ENCODE measurements at places on chromosomes 12 and 14.

GRCh38 chr14:72033365-72033764 lies 101.1 kb downstream of the RGS6 start:
- no peak for DNase-seq

DNA sequence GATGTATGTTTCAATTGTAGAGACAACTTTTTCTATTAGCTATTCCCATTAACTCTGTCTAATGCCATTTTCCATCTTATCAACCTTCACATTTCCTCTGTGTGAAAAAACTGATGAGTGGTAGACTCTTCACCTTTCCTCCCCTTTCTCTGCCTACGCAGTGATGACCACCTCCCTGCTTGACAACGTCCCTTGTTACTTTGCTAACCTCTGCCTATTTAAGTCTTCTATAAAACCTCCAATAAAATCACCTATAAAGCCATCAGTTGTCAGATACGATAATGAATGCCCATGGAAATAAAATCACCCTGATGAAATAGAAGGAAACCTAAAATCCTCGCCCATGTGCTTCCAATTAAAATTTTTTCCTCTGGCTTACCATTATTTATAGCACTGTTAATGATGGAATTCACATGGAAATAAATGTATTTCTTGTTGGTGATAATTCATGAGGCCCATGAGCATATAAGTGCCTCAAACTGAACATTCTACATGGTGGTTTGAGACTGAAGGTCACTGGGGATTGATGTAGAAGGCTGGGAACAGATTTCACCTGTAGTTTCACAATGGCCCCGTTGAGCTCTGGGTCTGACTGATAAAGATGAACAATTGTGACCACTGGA lies 1454.0 kb upstream of the SEL1L start:
- DNase-seq: no peak

- DNase-seq: no peak
Measured at GRCh38 chr12:86154620-86155019, 101.6 kb downstream of the MGAT4C start.

GRCh38 chr12:122875590-122876220 lies 20.2 kb downstream of the VPS37B start:
- no peak for DNase-seq

- DNase-seq: no peak
Measured at GRCh38 chr12:62328296-62328921, 68.2 kb downstream of the USP15 start.

GRCh38 chr12:45644541-45644940 lies 85.0 kb upstream of the ARID2 start:
- no peak for DNase-seq

DNA sequence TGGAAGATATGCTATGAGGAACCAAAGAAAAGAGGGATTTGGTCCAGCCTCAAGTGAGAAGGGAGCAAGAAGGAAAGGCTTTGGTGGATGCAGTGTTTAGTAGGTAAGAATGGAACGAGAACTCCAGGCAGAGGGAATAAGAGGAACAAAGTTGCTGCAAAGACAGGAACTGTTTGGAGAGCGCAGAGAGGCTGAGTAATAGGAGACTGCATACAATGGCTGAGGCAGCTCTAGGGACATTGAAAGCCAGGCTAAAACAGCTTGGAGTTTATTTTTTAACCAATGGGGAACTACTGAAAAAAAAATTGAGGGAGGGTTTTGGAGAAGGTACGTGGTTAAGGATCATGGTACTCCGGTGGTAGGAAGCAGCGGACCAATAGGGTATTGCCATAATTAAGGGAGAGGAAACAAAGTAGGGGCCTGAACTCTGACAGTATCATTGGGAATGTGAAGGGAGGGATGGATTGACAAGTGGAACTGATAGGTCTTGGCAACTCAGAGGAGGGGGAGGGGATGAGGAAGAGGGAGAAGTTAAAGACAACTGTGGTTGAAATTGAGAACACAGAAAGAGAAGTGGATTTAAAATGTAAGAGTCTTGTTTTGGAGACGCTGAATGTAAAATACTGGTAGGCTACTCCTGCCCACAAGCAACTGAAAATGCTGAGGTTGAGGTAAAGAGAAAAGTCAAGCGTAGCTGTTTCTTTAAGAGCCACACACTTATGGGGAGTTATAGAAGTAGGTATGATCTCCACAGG lies 4.8 kb downstream of the ASCL4 start:
- DNase-seq: no peak

DNA sequence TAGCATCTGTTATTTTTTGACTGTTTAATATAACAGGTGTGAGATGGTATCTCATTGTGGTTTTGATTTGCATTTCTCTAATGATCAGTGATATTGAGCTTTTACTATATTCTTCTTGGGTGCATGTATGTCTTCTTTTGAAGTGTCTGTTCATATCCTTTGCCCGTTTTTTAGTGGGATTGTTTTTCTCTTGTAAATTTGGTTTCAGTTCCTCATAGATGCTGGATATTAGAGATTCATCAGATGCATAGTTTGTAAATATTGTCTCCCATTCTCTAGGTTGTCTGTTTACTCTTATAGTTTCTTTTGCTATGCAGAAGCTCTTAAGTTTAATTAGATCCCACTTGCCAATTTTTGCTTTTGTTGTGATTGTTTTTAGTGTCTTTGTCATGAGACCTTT lies 48.9 kb upstream of the NEDD1 start:
- no peak for DNase-seq

- no peak for DNase-seq
Measured at GRCh38 chr12:39417916-39418315, 25.0 kb downstream of the KIF21A start.

- no peak for DNase-seq
Measured at GRCh38 chr12:40393026-40393425, 168.2 kb downstream of the LRRK2 start.

GRCh38 chr12:118136559-118137003 lies 657 bp downstream of the PEBP1 start:
- peak; percentile 34 for DNase-seq

GRCh38 chr14:90188588-90188987 lies 67.8 kb upstream of the PSMC1 start:
- no peak for DNase-seq

GRCh38 chr12:62232143-62232729 lies 28.0 kb upstream of the USP15 start:
- DNase-seq: no peak

- DNase-seq: no peak
Measured at GRCh38 chr12:11753826-11754225, 104.4 kb downstream of the ETV6 start.

DNA sequence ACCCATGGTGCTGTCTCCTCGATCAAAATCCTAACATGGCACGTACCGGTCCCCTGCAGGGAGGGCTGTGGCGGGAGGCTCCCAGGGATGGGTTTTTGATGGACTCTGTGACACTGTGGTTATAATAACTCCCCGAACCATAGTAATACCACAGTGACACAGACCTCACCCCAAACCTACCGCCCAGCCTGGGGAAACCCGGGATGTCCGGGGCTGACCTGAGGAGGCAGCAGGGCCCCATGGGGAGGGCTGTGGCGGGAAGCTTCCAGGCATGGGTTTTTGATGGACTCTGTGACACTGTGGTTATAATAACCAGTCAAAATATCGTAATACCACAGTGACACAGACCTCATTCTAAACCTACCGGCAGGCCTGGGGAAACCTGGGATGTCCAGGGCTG lies 378.0 kb downstream of the TMEM121 start:
- no peak for DNase-seq

- no peak for DNase-seq
Measured at GRCh38 chr12:99567072-99567471, 80.5 kb upstream of the GARIN6 start.

DNA sequence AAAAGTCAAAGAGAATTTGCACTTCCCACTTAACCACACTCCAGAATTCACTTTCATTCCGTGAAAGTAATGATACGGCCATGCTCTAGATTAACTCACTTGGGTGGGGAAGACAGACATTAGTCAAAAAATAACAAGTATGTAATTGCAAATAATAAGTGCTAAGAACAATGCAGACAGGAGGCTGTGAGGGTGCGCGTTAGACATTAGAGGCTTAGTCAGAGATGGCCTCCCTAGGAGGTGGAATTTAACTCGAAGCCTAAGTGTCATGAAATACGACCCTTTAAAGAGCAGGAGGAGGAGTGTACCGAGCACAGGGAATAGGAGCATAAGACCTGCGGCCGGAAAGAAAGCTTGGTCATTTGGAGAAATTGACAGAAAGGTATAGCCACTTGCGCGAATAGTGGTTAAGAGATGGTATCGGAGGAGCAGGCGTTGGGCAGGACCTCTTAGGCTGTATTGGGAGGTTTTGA lies 628 bp downstream of the SNRPF start:
- DNase-seq: no peak

DNA sequence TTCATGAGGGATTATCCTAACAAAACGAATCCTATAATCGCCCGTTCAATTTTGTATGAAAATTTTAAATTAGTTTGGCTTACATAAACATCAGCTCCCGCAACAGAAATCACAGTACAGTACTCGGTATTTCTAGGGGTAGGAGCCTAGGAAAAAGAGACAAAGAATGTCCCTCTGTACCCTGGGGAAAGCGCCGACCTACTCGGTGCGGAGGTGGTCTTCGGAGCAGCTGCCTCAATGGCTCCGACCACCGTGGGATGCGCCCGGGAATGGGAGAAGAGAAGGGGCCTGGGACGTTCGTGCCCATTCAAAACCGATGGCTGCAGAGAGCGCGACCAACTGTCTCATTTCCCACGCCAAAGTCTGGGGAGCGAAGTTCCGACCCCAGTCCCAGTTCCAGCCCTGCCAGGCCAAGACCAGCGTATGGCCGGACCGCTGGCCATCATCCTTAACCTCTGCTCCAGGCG lies 618 bp downstream of the GNPNAT1 start:
- DNase-seq: no peak

DNA sequence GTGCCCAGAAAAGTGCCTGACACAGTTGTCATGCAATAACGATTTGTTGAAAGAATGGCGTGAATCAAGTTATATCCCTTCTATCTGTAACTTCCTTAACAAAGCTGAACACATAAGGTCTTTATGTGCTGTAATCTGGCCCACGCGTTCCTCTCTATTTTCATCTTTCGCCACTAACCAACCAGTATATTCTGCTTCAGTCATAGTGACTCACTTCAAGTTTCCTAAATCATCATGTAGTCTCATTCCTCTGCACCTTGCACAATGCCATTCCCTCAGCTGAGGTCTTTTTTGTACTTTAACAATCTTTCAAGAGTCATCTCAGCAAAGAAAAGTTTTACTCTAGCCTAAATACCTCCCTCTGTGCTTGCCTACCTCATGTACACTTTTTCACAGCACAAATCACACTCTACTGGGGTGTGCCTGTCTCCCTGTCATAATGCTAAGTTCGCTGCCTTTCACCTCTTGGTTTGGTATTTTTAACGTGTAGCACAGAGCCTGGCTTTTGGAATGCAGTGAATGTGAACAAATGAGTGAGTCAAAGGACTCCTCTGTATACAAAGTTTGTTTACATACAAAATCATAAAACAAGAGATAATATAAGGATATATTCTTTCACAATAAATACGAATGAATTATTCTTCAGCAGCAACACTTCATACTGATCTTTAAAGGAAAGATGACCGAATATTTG lies 2.9 kb upstream of the CMAS start:
- DNase-seq: no peak

- DNase-seq: no peak
Measured at GRCh38 chr12:20175704-20176388, 192.5 kb upstream of the PDE3A start.

- no peak for DNase-seq
Measured at GRCh38 chr12:20125276-20125798, 243.0 kb upstream of the PDE3A start.

- DNase-seq: no peak
Measured at GRCh38 chr12:61524851-61525250, 735.4 kb upstream of the USP15 start.

DNA sequence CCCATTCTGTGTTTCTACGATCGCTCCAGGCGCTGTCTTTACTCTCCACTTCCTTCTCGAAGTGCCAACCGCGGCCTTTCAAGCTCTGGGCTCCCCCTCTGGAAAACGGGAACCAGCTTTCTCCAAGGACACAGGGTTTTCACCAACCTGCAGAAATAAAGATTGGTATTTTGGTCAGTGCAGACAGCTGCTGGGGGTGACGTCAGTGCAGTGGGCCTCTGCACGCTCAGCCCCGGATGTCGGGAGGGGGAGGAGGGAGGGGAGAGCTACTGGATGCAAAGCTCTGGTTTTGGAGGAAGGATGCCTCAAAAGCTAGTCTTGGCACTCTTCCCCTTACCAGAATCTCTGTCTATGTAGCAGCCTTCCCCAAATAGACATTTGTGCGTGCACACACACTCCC lies 19.9 kb downstream of the HRK start:
- DNase-seq: no peak

GRCh38 chr12:116160231-116160630 lies 117.3 kb downstream of the MED13L start:
- no peak for DNase-seq

GRCh38 chr12:3655328-3655900 lies 97.5 kb downstream of the CRACR2A start:
- peak; percentile 69 for DNase-seq

GRCh38 chr12:63990828-63991547 lies 146.5 kb downstream of the SRGAP1 start:
- no peak for DNase-seq

GRCh38 chr14:61322799-61323290 lies 1.5 kb downstream of the PRKCH start:
- no peak for DNase-seq

- DNase-seq: no peak
Measured at GRCh38 chr14:103074729-103075367, 9.2 kb upstream of the LBHD2 start.

DNA sequence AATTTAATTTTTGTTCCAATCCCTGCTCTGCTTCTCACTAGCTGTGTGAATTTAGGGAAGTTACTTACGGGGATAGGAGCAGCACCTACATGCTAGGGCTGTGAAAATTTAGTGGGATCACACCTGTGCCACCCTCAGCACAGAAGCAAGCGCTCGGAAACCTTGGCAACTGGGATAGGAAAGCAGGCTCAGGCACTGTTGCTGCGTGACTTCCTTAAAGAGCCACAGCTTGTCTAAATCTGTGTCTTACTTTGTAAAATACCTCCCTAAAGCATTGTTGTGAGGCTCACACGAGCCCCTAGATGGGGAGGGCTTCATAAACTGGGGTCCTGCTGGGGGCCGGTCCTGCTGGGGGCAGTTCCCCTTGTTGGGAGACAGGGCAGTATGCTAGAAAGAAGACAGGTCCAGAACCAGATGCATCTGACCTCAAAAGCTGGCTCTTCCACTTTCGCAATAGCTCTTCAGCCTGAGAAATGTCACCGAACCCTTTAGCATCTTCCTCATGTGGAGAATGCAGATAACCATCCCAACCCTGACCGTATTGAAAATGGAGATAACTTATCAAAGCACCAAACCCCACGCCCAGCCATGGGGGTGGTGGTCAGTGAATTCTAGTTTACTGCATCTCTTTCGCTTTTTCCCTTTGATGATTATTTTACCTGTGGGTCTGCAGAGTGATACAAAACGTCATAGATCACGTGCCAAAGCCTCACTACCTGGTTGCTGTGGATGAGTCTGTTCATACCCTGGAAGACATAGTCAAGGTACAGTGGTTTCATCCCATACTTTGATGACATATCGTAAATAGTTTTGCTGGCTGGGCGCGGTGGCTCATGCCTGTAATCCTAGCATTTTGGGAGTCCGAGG lies 54.1 kb downstream of the AK7 start:
- no peak for DNase-seq

DNA sequence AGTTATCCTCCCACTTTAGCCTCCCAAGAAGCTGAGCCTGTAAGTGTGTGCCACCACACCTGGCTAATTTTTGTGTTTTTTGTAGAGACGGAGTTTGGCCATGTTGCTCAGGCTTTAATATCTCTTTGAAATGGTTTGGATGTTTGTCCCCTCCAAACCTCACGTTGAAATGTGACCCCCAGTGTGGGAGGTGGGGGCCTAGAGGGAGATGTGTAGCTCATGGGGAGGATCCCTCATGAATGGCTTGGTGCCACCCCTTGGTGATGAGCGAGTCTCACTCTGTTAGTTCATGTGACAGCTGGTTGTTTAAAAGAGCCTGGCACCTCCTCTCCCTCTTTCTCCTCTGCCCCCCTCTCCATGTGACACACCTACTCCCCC lies 23.6 kb upstream of the TTC7B start:
- DNase-seq: no peak

Measured in WTC11 (cell line).